ENCODE measurements at places on chromosomes 13 and 19. TPM values are rescaled to one million over a fixed set of nuclear protein-coding genes. Genes with fewer than 3 reads are reported as not detected.

- H3K4me3 ChIP-seq = no peak overlapping the region
- H3K36me3 ChIP-seq = no peaks in the 10 kb centered on the region
- H3K27ac ChIP-seq = no peak overlapping the region
- DNase-seq = no peak
- no peaks in the 10 kb centered on the region for H3K27me3 ChIP-seq
These were observed 110.8 kb downstream of the DLEU7 start for GRCh38 chr13:50732712-50733111.

DNA sequence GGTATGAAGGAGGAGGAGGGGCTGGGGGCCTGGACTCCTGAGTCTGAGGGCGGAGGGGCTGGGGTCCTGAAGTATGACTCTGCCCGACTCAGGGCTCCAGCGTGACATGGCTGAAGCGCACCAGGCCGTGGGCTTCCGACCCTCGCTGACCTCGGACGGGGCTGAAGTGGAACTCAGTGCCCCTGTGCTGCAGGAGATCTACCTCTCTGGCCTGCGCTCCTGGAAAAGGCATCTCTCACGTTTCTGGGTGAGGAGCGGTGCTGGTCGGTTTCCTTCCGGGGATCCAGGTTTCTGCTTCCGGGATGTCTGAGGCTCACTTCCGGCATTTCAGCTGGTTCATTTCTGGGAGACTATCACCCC is 1.2 kb downstream of the CPT1C start:
- peak overlapping the region; percentile 46 for H3K4me3 ChIP-seq
- no peaks in the 10 kb centered on the region for H3K4me1 ChIP-seq
- DNase-seq = no peak
- no peaks in the 10 kb centered on the region for H3K36me3 ChIP-seq
- no peak overlapping the region for H3K27ac ChIP-seq

DNA sequence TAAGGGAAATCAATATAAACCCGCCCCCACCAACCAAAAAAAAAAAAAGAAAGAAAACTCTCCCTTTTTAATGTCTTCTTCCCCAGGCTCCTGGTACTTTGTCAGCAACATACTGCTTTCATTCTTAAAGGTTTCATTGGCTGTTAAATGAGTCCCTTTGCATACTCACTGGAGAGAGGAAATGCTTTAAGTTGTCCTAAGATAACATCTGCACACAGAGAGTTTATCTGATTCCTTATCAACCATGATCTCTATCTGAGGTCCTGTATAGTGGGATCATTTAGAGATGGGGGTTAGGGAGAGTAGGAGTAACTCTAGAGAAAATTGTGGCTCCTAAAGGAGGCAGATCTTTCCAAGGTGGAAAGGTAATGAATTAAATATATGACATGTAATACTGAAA is 156.5 kb downstream of the OXGR1 start:
- no peaks in the 10 kb centered on the region for H3K36me3 ChIP-seq
- no peaks in the 10 kb centered on the region for H3K27me3 ChIP-seq
- H3K4me1 ChIP-seq = no peaks in the 10 kb centered on the region
- no peak for DNase-seq
- H3K4me3 ChIP-seq = no peak overlapping the region

The TFPT gene
- 11.7 TPM for total RNA-seq

DNA sequence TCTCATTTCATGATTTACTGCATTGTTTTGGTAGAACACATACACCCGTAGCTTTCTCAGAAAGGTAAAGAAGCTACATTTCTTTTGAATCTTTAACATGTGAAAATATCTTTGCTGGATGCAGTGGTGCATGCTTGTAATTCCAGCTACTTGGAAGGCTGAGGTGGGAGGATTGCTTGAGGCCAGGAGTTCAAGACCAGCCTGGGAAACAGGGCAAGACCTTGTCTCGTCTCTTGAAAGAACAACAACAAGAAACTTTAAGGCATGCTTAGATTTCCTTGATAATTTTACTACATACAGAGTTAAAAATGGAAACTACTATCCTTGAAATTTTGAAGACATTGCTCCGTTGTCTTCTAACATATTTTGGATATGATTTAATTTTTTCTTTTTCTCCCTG is 7.7 kb downstream of the RNF113B start:
- H3K36me3 ChIP-seq = no peaks in the 10 kb centered on the region
- no peak overlapping the region for H3K27ac ChIP-seq
- no peak for DNase-seq
- H3K4me3 ChIP-seq = no peak overlapping the region
- H3K4me1 ChIP-seq = no peaks in the 10 kb centered on the region

The APOC1 gene
- 107 TPM for total RNA-seq

DNA sequence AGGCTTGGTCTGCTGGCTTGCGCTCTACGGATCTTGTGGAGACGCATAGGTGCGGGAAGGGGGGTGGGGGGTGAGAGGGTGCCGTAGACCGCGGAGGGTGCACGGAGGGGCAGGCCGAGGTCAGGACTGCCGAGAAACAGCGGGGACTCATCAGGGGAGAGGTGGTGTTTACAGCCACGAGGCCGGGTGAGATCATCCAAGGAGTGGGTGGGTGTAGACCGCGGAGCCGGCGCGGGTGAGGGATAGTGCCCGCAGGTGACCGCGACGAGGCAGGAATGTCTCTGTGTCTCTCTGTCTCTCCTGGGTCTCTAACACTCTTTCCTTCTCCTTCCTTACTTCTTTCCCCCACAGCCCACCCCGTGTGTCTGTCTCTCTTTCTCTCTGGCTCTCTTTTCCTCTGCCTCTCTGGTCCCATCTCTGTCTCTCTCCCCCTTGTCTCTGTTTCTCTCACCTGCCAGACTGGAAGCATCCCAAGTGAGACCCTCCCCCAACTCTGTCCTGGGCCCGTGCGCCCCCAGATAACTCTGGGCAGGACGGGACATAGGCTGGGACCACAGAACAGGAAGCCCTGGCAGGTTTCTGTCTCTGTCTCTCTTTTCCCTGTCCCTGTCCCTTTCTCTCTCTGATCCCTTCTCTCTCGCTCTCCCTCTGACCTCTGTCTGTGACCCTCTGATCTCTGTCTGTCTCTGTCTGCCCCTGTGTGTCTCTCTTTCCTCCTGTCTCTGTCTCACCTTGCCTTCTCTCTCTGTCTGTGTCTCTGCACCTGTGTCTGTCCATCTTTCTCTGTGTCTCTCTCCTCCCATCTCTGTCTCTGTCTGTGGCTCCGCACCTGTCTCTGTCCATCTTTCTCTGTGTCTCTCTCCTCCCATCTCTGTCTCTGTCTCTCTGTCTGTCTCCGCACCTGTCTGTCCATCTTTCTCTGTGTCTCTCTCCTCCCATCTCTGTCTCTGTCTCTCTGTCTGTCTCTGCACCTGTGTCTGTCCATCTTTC is 1.8 kb upstream of the KLK4 start:
- H3K27me3 ChIP-seq = no peaks in the 10 kb centered on the region
- H3K27ac ChIP-seq = no peak overlapping the region
- H3K4me1 ChIP-seq = no peaks in the 10 kb centered on the region
- no peak for DNase-seq
- H3K4me3 ChIP-seq = no peak overlapping the region

GRCh38 chr13:48892688-48893075 is 83.0 kb upstream of the FNDC3A start:
- DNase-seq = no peak
- no peak overlapping the region for H3K27ac ChIP-seq
- no peaks in the 10 kb centered on the region for H3K27me3 ChIP-seq
- no peaks in the 10 kb centered on the region for H3K36me3 ChIP-seq
- H3K4me1 ChIP-seq = no peaks in the 10 kb centered on the region

DNA sequence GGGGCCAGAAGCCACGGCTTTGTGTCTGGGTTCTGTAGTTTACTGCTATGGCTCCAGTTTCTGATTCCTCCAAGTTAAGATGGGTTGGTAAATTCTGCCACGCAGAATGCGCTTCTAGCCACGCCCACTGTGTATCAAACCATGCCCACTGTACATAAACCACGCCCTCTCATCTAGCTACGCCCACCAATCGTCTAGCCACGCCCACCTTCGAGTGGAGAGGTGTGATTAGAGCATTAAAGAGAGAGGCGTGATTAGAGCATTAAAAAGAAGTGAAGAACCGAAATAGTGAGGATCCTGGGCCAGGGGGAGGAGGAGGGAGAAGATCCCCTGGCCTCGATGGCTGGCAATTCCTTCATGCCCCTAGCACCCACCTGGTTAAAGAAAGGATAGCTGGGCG is 43.7 kb upstream of the ADGRE5 start:
- H3K4me3 ChIP-seq = no peak overlapping the region
- peaks cover 7% of the 10 kb centered on the region for H3K4me1 ChIP-seq
- H3K27me3 ChIP-seq = no peaks in the 10 kb centered on the region
- no peak for DNase-seq
- no peaks in the 10 kb centered on the region for H3K36me3 ChIP-seq
- H3K27ac ChIP-seq = no peak overlapping the region

GRCh38 chr13:74325106-74325505 is 190.9 kb upstream of the KLF12 start:
- no peaks in the 10 kb centered on the region for H3K4me1 ChIP-seq
- H3K36me3 ChIP-seq = no peaks in the 10 kb centered on the region
- no peaks in the 10 kb centered on the region for H3K27me3 ChIP-seq
- no peak for DNase-seq
- no peak overlapping the region for H3K27ac ChIP-seq

The CPB2 gene
- total RNA-seq = not detected

Measured in Peyer's patch (tissue), 4 donors.